ENCODE measurements at places on chromosomes 11 and 22. TPM values are rescaled to one million over a fixed set of nuclear protein-coding genes. Genes with fewer than 3 reads are reported as not detected.
A peak's percentile ranks its signal among the peaks of the same experiment; 100 is the strongest.

DNA sequence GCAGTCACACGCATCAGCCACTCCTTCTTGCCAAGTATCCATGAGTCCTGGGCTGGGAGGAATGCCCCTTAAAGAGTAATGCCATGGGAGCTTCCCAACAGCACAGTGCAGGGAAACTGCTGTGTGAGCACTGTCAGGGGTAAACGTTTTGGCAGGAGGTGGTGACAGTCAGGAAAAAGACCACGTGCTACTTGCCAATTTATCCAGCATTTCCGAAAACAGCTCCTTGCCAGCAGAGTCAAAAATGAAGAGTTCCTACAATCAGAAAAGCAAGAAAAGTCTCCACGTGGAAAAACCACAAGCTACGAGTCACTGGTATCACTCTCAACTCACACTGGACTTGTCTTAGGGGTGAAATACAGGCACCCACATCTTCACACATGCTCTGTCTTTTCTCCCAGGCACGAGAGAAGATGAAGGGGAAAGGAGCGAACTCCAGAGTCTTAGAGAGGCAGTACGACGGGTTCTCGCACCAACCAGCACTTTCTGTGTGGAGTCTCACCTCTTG, 9.9 kb downstream of the IFT27 start:
- DNase-seq = no peak

- no peak for DNase-seq
Measured at GRCh38 chr22:22219140-22219996, 25.2 kb upstream of the VPREB1 start.

DNA sequence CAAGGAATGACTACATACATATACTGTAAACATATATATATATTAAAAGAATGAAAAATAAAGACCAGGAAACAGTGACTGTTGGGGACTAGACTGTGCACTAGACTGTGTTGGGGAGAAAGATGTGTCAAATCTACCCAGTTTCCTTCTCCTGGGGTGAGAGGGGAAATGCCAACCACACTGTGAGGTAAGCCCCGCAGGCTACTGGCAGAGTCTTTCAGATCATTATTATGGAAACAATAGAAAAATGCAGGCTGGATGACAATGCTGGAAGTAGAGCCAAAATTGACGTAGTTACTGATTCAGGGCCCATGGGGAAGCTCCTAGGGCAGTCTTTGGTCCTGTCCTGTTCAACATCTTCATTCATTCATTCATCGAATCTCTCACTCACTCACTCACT, 101.4 kb downstream of the C11orf58 start:
- no peak for DNase-seq

DNA sequence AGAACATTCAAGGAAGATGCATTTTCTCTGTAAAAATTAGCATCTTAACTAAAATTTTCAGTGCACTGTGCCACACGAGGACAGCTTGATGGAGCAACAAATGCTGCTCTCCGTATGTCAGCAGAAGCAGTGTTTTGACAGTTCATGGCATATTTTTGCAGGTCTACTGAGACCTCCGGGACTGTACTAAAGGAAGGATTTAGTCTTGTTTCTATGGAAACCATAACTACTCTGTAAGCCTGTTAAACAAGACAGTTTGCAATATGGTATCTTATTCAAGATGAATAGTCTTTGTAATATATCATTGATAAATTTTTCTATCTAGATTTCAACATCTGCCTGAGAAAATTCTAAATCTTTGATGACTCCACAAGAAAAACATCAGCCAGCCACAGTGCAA, 184.0 kb upstream of the GUCY1A2 start:
- DNase-seq = peak; percentile 7

DNA sequence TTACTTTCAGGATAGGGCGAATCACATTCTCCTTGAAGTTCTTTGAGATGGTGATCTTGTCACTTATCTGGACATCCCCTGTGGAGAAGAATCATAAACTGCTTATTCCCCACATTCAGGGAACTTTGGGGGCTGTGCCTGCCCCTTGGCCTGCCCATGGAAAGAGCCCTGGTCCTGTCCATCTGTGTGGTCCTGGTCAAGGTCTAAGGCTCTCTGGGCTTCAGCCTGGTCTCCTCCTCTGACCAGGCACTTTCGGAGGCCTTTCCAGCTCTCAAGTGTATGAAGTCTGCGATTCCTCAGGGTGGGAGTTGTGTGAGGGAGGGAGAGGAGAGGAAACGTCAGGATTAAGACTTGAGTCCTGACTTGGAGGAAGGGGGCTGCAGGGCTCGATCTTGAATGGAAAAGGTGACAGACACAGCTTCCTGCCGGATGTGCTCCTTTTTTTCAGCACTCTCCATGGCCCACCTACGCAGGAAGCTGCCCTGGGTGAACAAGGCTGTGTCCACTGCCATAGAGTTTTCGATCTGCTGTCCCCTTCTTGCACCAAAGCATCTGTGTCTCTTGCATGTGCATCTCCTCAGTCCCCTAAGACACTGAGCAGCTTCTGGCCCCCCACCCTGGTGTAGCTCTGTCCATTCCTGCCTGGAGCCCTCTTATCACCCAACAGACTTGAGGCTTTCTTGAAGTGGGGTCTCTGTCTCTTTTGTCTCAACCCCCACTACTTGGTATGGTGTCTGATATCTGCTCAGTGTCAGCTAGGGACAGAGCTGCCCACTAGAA, 50.8 kb upstream of the PHOX2A start:
- no peak for DNase-seq

DNA sequence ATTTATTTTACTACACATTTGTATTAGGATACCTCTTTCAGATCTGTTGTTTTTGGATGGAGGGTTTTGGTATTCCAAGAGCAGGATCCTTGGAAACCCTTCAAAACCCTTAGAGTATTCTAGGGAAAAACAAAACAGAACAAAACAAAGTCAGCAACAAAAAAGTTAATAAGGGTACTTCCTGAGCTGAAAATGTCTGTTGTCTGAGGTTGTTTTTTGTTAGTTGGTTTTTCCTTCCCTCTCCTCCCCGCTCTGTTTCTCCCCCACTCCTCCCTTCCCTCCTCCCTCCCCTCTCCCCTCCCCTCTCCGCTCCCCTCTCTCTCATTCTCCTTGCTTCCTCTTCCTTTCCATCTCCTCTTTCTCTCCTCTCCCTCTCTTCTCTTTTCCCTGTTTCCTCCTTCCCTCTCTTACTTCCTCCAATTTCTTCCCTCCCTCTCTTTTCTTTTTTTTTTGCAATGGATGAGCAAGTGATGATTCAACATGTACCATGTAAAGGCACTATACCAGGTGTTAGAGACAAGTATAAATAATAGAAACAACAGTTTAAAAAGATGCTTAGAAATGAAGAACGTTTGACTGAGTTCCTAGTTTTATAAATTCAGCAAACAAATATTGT, 160.6 kb downstream of the TMEM135 start:
- no peak for DNase-seq

- no peak for DNase-seq
Measured at GRCh38 chr22:29265305-29265704, 2.5 kb downstream of the RHBDD3 start.

GRCh38 chr11:83459798-83460197, 173.6 kb upstream of the CCDC90B start:
- DNase-seq = no peak

DNA sequence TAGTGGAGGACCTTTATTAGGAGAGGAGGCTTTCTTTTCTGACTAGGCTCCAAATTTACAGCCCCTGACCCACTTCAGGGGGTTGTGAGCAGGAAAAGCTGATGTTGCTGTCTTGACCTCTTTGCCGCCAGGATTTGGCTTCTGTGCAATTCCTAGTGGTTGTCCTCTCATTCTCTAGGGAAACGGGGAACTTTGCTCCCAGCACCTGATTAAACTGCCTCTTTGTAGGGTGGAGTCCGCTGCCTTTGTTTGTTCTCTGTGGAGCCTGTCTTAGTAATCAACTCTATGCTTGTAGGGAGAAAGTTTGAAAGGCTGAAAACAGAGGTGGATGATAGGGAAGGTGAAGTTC, 16.3 kb downstream of the CTNND1 start:
- DNase-seq = no peak

GRCh38 chr22:40376149-40376548, 5.8 kb downstream of the SGSM3 start:
- DNase-seq = no peak

DNA sequence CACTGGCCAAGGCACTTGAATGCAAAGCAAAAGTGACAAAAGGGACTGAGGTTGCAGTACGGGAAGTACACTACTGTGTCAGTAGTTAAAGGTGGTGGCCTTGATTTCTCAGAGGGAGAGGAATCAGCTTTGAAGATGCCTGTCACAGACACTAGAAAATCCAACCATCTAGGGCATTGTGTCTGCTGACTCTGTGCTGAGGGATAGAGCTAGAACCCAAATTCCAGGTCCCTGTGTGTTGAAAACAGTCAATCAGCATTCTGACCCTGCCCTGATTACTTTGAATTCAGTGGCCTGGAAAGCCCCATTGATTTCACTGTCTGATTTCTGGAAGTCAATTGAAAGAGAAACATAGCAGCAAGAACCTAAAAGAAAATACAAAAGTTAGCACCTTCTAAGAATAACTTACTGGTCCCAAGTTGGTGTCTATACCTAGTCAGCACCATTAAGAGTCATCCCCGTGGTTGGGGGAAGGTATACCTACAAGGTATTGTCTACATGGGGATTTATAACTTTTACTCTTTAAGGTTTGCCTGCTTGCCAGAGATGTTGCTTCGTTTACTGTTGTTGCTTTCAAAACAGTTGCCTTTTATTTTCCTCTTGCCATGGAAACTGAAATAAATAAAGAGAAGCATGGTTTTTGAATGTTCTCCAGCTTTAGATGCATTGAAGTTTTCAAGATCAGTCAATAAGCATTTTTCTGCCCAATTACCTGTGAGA, 97.3 kb downstream of the PDHX start:
- peak; percentile 65 for DNase-seq

DNA sequence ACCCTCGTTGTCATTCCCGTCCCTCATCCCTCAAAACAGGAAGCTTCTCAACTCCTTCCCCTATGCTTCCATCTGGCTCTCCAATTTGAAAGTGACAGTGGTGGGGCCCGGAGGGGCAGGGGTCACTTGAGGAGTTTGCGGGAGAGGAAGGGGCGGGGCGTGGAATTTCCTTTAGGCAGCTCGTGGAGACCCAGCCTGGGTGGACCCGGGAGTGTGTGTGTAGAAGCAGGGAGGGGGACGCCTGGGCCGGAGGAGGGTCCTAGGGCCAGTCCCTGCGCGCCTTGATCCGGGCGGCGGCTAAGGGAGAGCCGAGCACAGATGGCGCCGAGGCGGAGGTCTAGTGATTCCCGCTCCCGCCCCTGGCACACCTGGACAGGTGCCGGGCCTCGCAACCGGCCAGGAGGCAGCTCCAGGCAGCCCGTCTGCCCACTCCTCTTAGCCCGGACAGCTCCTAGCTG, 7.8 kb upstream of the PAX6 start:
- no peak for DNase-seq

DNA sequence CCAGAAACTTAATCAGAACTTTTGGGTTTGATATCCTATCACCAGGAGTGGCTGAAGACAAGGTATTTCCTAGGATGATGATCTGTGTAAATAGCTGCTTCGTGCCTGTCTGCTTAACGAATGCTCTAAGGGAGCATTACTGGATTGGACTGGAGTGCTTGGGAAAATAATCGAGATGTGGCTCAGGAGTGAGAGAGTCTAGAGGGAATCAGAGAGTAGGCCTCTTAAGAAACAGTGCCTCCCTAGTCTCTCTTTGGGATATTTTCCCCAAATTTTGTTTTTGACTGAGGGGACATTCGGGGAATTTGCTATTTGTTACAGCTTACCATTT, 2.5 kb downstream of the MAML2 start:
- no peak for DNase-seq

DNA sequence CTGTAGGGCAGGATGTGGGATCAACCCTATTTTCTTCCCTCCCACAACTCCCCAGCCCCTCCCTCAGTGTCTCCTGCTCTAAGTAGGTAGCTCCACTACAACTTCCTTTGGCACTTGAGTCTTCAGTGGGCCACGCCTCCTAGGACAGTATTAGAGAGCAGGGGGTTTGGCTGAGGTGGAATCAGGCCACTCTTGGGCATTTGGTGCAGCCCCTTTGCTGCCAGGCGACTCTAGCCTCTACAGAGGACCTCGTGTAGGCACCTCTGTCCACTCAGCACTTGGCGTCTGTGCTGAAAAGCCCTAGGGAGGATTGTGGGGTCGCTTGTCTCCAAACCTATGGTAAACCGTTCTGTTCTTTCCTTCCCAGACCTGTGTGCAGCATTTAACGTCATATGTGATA, 2.7 kb downstream of the FADD start:
- DNase-seq = no peak

- DNase-seq = no peak
Measured at GRCh38 chr11:94309757-94310156, 5.4 kb downstream of the IZUMO1R start.

- DNase-seq = no peak
Measured at GRCh38 chr11:2289859-2290258, 11.9 kb downstream of the C11orf21 start.

The SPTBN2 gene
- 20.9 TPM for total RNA-seq

The OSBP2 gene
- 6.8 TPM for total RNA-seq

The NCAM1 gene
- 160 TPM for total RNA-seq

The INS gene
- total RNA-seq = not detected

The MRGPRE gene
- total RNA-seq = 0.41 TPM

The TMEM86A gene
- 1.0 TPM for total RNA-seq

The SEPTIN3 gene
- total RNA-seq = 0.51 TPM

The FXYD2 gene
- 3.6 TPM for total RNA-seq

The DLG2 gene
- 14.4 TPM for total RNA-seq

The OR8D4 gene
- total RNA-seq = 0.21 TPM

The SPI1 gene
- 5.0 TPM for total RNA-seq

Measured in tongue (tissue), 3 donors.